Stimulated activated CD4-positive, alpha-beta T cell treated with anti-CD3 and anti-CD28 coated beads, Interleukin-1b, Interleukin-23, amount 100 ng/mL, for 4 hours (primary cell): ENCODE measurements at places on chromosomes 12 and 14.

DNA sequence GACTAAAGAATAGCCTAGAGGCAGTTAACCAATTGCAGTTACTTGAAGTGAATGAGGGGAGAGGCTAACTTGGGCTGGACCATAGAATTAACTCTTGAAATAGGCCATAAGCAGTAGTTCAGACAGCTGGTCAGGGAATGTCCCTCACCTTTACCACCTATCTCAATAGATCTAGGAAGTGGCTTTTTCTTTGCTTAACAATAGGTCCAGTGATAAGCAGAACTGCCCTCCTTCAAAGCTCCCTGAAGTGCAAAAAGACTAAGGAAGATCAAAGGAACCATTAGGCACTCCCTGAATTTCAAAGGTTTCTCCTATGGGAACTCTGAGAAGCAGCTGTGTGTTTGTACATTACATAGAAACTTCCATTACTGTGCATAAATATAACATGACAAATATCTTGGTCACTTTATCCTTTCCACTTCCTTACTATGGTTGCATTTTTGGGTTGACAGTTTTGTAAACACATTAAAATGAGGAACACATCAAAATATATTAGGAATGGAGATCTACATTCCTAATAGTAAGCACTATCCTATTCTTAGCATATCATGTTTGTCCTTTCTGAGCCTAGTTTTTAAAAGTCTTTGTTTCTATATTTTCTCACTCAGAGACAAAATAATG, 7.2 kb upstream of the NAA30 start:
- DNase-seq, result no peak

DNA sequence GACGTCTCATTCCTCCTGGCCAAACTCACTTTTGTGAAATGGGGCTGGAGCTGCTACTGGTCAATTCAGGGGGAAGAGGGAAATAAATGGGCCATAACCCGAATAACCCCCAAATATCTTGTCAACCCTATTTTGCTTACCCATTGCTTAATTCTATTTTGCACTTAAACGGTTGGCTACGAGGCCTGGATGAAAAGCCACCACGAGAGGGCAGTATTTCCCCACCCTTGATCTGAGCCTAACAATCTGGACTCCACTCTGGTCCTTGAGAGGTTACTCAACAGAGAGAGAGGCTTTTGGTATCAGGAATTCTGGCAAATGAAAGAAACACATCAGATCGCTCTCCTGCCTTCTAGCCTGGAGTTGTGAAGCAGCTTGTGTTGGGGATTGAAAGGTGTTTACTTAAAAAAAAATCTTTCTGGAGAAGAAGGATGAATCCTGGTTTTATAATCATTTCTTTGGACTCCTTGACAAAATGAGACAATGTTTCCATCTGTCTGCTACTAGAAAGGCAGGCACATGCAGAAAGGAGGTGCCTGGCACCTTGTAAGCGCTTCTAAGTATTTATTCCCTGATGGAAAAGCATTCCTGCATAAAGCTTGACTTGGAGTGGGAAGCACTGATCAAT, 22.4 kb upstream of the FBXO21 start:
- peak; percentile 44 for DNase-seq

GRCh38 chr12:103947871-103948555, 17.7 kb upstream of the TDG start:
- no peak for DNase-seq

DNA sequence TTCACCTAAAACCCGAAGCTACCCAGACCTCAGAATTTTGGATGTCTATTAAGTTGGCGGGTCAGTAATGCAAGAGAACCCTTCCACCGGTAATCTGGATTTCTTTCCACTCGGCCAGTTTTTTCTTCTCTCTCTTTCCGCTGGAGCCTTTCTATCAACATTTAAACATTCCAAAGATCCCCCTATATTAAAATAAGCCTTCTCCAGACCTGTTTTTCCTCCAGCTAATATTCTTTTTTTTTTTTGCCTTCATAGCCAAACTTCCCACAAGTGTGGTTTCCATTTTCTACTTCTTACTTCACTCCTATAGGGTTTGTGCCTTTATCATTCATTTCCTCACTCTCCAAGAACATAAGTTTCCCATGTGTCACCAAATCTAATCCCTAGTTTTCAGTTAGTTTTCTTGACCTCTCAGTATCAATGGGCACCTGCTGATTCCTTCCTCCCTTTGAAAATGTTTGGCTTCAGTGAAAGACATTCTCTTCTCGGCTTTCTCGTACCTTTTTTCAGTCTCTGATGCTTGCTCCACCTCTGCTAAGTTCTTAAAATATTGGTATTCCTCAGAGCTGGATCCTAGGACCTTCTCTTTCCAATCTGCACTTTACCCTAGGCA, 583 bp upstream of the SDR39U1 start:
- no peak for DNase-seq

GRCh38 chr14:69493038-69493437, 8.5 kb downstream of the PLEKHD1 start:
- DNase-seq, result no peak

- DNase-seq, result no peak
Observed at GRCh38 chr14:105773584-105773983, 247.2 kb downstream of the TMEM121 start.

- no peak for DNase-seq
Observed at GRCh38 chr14:22384167-22384549, 204.9 kb downstream of the DAD1 start.

DNA sequence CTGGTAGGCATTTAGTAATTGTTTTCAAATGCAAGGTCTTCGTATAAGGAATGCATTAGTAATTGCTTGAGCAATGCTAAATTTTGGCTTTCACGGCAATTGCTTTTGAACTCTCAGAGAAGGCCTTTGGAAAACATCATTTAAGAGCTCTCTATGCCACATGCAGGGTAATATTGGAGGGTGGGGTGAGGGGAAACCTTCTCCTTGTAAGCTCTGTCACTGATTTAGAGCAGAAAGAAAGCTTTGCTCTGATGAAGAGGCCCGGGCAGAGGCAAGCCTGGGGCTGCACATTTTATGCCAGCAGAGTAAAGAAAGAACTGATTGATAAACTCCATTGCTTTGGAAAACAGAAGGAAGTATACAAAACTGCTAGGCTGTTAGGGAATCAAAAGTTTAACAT, 70.9 kb downstream of the TRIM9 start:
- no peak for DNase-seq

- no peak for DNase-seq
Observed at GRCh38 chr12:72178871-72179270, 93.3 kb upstream of the TRHDE start.

GRCh38 chr12:82524641-82525040, 162.1 kb upstream of the TMTC2 start:
- DNase-seq, result no peak
